Kidney (tissue), 22 donors: ENCODE measurements at places on chromosomes 4 and X. TPM values are rescaled to one million over a fixed set of nuclear protein-coding genes. Genes with fewer than 3 reads are reported as not detected.

- H3K27me3 ChIP-seq = no peaks in the 10 kb centered on the region
- H3K27ac ChIP-seq = peak overlapping the region; percentile 85
- no peaks in the 10 kb centered on the region for H3K36me3 ChIP-seq
- H3K4me1 ChIP-seq = no peaks in the 10 kb centered on the region
- no peak for DNase-seq
Observed at GRCh38 chr4:3709061-3709845, 56.9 kb upstream of the ADRA2C start.

DNA sequence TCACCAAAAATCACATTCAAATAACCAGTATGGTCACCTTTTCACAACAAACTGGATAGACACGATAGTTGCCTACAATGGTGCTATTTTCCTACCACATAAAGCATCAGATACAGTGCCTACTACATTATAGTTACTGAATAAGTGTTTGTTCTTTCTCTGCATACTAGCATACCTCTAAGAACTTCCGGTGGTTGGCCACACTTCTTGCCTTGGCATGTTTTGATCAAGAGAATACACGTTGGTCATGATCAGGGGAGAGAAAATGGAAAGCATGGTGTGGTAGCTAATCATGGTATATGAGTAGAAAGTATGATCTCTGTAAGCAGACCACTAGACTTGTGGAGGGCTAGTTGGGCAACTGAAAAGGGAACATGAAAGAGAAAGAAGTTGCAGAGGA is 322.8 kb upstream of the DIAPH2 start:
- no peaks in the 10 kb centered on the region for H3K4me1 ChIP-seq
- H3K27me3 ChIP-seq = no peaks in the 10 kb centered on the region
- H3K4me3 ChIP-seq = no peak overlapping the region
- no peak overlapping the region for H3K27ac ChIP-seq
- no peaks in the 10 kb centered on the region for H3K36me3 ChIP-seq

GRCh38 chrX:8906299-8906938 is 105.2 kb upstream of the FAM9A start:
- H3K27me3 ChIP-seq = peaks cover 2% of the 10 kb centered on the region
- H3K36me3 ChIP-seq = no peaks in the 10 kb centered on the region
- DNase-seq = no peak
- H3K27ac ChIP-seq = no peak overlapping the region

- DNase-seq = no peak
- H3K4me3 ChIP-seq = no peak overlapping the region
- no peaks in the 10 kb centered on the region for H3K4me1 ChIP-seq
- H3K27ac ChIP-seq = no peak overlapping the region
- no peaks in the 10 kb centered on the region for H3K36me3 ChIP-seq
Observed at GRCh38 chr4:17957688-17958087, 63.9 kb downstream of the LCORL start.

GRCh38 chr4:113840861-113841260 is 79.3 kb upstream of the CAMK2D start:
- H3K4me3 ChIP-seq = no peak overlapping the region
- H3K27ac ChIP-seq = no peak overlapping the region
- no peak for DNase-seq

GRCh38 chrX:132444936-132445335 is 43.9 kb downstream of the MBNL3 start:
- H3K4me3 ChIP-seq = no peak overlapping the region
- H3K27ac ChIP-seq = no peak overlapping the region
- H3K36me3 ChIP-seq = no peaks in the 10 kb centered on the region
- H3K27me3 ChIP-seq = no peaks in the 10 kb centered on the region
- DNase-seq = no peak
- H3K4me1 ChIP-seq = no peaks in the 10 kb centered on the region

DNA sequence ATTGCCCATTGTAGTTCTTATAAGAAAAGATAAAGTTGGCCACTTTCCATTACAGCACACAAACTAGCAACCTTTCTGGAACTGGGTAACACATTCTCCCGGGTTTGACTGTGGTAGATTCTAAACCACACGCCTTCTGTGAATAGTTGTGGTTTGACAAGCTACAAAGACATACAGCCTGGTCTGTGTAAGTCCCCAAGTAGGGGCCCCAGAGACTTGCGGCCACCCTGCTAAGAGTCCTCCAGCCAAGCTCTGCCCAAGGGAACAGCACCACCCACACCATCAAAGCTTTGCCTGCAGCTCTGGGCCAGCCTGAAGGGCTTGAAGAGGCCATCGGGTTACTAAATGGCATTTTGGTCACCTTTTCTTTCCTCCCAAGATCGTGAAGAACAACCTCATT is 203.4 kb downstream of the MAML3 start:
- no peaks in the 10 kb centered on the region for H3K36me3 ChIP-seq
- DNase-seq = no peak
- H3K27ac ChIP-seq = no peak overlapping the region
- no peaks in the 10 kb centered on the region for H3K27me3 ChIP-seq

GRCh38 chr4:93876754-93877153 is 48.2 kb downstream of the ATOH1 start:
- no peak overlapping the region for H3K27ac ChIP-seq
- no peaks in the 10 kb centered on the region for H3K4me1 ChIP-seq
- H3K4me3 ChIP-seq = no peak overlapping the region

GRCh38 chrX:72101597-72102037 is 30.1 kb downstream of the RTL5 start:
- H3K36me3 ChIP-seq = no peaks in the 10 kb centered on the region
- peaks cover 4% of the 10 kb centered on the region for H3K27me3 ChIP-seq
- DNase-seq = peak; percentile 33
- H3K4me3 ChIP-seq = no peak overlapping the region

GRCh38 chr4:86184901-86185285 is 175.0 kb downstream of the MAPK10 start:
- H3K36me3 ChIP-seq = no peaks in the 10 kb centered on the region
- peaks cover 4% of the 10 kb centered on the region for H3K4me1 ChIP-seq
- H3K27me3 ChIP-seq = no peaks in the 10 kb centered on the region
- no peak overlapping the region for H3K27ac ChIP-seq
- DNase-seq = no peak

DNA sequence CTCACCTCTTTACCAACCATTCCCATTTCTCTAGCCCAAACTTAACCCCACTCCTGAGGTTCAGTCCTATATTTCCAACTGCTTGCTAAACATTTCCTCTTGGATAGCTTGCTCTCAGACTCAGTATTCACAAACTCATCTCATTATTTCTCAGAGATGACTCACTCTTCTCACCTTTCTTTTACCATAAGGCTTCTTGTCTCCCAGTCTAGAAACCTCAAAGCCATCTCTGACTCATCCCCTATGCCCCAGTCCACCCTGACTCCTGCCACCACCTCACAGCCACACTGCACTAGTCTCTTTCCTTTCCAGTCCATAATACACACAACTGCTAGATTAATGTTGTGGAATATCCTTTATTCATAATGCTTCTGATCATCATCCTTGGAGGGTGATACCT is 4.8 kb downstream of the FRMPD3 start:
- H3K27ac ChIP-seq = no peak overlapping the region
- H3K4me1 ChIP-seq = no peaks in the 10 kb centered on the region
- peaks cover 4% of the 10 kb centered on the region for H3K27me3 ChIP-seq
- no peak overlapping the region for H3K4me3 ChIP-seq
- no peak for DNase-seq

DNA sequence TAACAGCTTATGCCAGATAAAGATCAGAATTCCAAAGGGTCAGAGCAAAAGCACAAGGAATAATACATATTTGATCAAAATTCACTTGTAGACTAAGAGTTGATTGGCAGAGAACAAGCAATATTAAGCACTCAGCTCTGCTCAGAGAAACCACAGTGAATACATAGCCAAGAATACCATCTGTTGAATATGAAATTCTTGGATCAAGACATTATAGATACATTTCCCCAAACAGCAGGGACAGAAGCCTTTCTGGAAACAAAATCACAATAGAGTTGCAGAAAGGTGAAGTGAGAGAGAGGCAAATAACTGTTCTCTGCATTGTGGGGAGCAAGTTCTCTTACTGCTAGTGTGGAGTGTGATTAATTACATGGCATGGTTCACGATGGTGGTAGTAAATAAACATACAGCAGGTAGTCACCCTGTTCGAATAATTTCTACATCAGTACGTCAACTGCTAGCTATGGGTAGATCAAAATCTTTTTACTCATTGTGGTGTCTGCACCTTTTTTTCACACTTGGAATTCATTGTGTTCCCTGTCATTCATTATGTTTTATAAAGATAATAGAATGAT is 366.7 kb downstream of the PCDH7 start:
- H3K27ac ChIP-seq = no peak overlapping the region
- no peak overlapping the region for H3K4me3 ChIP-seq
- DNase-seq = no peak
- no peaks in the 10 kb centered on the region for H3K27me3 ChIP-seq
- no peaks in the 10 kb centered on the region for H3K4me1 ChIP-seq

DNA sequence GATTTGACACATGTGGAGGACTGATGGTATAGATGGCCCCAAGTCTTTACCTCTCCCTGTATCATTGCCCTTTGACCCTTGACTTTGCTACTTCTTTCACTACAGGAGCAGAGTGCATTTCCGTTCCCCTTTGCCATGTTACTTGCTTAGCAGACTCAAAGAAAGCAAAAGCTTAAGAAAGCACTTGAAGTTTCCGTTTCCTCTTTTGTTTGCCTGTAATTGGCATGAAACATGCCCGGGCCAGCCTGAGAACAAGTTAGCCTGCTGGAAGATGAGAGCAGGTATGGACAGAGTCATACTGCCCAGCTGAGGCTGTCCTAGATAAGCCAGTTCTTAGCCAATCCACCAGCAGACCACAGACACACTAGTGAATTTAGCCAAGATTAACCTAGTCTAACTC is 206.0 kb downstream of the BCOR start:
- no peak for DNase-seq
- H3K4me1 ChIP-seq = peaks cover 13% of the 10 kb centered on the region
- H3K4me3 ChIP-seq = no peak overlapping the region
- H3K27ac ChIP-seq = no peak overlapping the region

DNA sequence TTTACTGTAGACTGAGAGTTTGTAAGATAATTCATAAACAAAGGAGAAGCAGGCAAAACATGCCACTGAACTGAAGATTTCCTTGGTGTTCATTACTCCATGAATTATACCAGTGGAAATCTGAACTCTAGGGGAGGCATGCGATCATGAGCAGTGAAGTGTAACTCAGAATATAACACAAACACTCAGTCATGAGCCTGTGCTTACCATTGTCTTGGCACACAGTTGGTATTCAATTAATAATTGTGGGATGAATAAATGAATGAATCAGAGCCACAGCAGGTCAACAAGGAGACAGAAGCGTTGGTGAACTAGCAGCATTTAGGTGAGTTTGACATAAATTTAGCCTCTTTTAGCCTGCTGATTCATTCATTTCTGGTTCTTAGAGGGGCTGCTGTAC is 263.5 kb upstream of the DKK2 start:
- no peaks in the 10 kb centered on the region for H3K36me3 ChIP-seq
- no peaks in the 10 kb centered on the region for H3K4me1 ChIP-seq
- H3K27me3 ChIP-seq = no peaks in the 10 kb centered on the region
- DNase-seq = peak; percentile 34

- no peaks in the 10 kb centered on the region for H3K36me3 ChIP-seq
- H3K4me3 ChIP-seq = no peak overlapping the region
- no peak overlapping the region for H3K27ac ChIP-seq
- DNase-seq = no peak
- no peaks in the 10 kb centered on the region for H3K27me3 ChIP-seq
Observed at GRCh38 chr4:40224432-40224831, 27.6 kb downstream of the RHOH start.

DNA sequence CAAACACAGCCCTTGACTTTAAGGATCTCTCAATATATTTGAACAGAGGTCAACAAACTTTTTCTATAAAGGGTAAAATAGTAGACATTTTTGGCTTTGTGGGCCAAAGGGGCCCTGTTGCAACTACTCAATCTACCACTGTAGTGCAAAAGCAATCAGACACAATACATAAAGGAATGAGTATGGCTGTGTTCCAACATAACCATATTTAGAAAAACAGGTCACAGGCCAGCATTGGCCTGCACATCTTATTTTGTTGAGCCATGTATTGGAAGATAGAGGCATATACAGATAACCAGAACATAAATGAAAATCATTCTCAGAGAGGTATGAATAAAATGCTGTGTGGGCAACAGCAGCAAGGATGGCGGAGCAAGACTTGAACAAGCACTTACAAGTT is 49.8 kb downstream of the MID1 start:
- no peak overlapping the region for H3K27ac ChIP-seq
- no peaks in the 10 kb centered on the region for H3K4me1 ChIP-seq
- H3K4me3 ChIP-seq = no peak overlapping the region
- H3K27me3 ChIP-seq = no peaks in the 10 kb centered on the region
- no peaks in the 10 kb centered on the region for H3K36me3 ChIP-seq

DNA sequence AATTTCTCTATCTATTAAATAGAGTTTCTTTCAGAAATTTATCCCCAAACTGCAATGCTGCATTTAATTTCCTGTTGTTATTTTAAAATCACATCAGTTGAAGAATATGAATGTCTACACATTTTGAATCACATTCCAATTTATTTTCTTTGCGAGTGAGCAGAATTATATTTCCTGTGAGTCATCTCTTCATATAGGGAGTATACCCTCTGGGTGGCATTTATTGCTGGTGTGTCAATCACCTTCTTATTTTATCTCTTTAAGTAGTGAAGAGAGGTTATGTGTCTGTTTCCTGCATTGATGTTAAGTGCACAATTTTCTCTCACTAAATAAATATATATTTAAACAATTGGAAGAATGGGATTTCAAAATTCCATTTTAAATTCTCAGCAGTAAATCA is 511.0 kb upstream of the ATOH1 start:
- no peak for DNase-seq
- H3K36me3 ChIP-seq = no peaks in the 10 kb centered on the region
- no peak overlapping the region for H3K4me3 ChIP-seq
- H3K27me3 ChIP-seq = no peaks in the 10 kb centered on the region
- H3K4me1 ChIP-seq = no peaks in the 10 kb centered on the region

GRCh38 chrX:68834371-68835103 is 5.7 kb downstream of the EFNB1 start:
- H3K27ac ChIP-seq = no peak overlapping the region
- no peaks in the 10 kb centered on the region for H3K27me3 ChIP-seq
- H3K4me3 ChIP-seq = no peak overlapping the region
- H3K36me3 ChIP-seq = peaks cover 6% of the 10 kb centered on the region
- H3K4me1 ChIP-seq = peaks cover 23% of the 10 kb centered on the region
- DNase-seq = no peak

DNA sequence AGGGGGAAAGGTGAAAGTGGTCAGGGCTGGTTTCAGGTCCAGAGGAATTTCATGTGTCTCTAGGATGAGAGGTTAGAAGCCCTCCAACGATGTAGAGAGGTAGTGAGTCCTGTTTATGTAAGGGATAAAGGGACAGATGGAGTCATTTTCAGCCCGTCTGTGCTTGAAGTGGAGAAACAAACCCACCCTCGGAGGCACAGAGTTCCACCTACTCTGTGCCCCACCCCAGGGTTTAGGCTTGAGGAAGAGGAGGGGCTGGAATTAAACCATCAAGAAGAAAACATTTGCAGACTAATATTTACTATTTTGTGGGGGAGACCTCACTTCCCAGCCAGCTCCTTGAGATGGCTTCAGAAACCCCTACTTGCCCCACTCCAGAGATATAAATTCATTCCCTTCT is 868 bp upstream of the GNL3L start:
- H3K36me3 ChIP-seq = no peaks in the 10 kb centered on the region
- no peaks in the 10 kb centered on the region for H3K27me3 ChIP-seq
- H3K27ac ChIP-seq = peak overlapping the region; percentile 93
- peak overlapping the region; percentile 73 for H3K4me3 ChIP-seq
- DNase-seq = no peak

BEX1 gene
- total RNA-seq = 5.4 TPM

G3BP2 gene
- 111 TPM for total RNA-seq

STOX2 gene
- 31.8 TPM for total RNA-seq
